Activated naive CD8-positive, alpha-beta T cell treated with anti-CD3 and anti-CD28 coated beads, Interleukin-2, amount 50 U/mL, for 16 hours (primary cell): ENCODE measurements at places on chromosomes 4 and X.

GRCh38 chr4:179626687-179627086, 2184.4 kb upstream of the AGA start:
- no peak for DNase-seq

DNA sequence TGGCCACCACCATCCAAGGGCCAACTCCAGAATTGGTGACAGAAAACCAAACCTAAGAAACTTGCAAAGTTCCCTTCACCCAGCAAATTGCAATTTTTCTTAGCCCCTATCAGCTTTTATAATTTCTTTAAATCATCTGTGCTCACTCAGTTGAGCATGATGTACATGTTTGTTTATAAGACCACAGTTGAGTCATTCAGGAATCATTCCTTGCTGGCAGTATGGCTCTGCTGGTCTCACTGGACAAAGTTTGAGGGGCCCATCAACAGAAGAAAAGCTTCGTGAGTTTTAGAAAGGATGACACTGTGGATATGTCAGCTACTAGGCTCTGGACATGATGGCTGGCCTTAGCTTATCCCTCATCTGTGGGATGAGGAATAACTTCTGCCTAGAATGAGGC, 4.0 kb downstream of the TRPC5 start:
- DNase-seq = no peak

DNA sequence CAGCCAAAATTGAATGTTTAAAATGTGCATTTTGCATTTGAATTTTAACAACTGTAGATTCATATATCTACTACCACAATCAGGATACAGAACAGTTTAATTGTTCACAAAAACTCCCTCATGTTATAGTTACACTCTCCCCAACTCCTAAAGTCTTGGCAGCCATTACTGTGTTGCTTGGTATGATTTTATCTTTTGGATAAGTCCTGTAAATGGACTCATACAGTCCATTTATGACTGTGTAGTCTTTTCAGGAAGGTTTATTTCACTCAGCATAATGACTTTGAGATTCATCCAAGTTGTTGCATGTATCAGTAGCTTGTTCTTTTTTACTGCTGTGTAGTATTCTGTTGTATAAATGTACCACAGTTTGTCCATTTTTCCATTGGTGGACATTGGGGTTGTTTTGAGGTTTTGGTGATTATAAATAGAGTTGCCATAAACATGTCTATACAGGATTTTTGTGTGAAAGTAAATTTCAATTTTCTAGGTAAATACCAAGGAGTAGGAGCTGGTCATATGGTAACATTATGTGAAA, 9.9 kb downstream of the FAM193A start:
- DNase-seq = no peak

GRCh38 chrX:148500423-148501385, at the start of gene AFF2:
Gene AFF2, plus strand, starts transcription at chrX:148500617. Its CDS starts 481 bp downstream, at chrX:148501098.
- no peak for DNase-seq

- no peak for DNase-seq
Observed at GRCh38 chr4:158201876-158202275, 8.4 kb upstream of the TMEM144 start.

DNA sequence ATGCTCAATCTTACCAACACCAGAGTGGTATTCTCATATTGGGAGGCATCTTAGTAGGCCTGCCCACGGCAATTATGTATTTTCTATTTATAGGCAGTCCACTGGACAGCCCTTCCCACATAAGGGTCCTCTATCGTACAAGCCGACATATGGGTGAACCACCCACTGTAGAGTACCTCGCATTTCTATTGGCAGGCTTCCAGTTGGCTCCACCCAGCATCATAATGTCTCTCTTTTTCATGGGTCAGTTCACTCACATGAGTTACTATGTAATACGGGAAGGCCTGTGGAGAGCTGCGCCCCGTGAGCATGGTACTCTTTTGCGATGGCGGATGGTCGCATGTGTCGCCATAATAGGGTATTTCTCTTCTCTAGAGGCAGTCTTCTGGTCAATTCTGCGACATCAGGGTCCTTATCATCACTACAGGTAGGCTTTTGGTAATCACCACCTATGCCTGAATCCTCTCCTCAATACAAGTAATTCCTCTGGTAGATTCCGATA, 29.4 kb upstream of the FOXR2 start:
- DNase-seq = no peak

GRCh38 chr4:138680989-138681604, 334.5 kb upstream of the NOCT start:
- DNase-seq = peak; percentile 44

DNA sequence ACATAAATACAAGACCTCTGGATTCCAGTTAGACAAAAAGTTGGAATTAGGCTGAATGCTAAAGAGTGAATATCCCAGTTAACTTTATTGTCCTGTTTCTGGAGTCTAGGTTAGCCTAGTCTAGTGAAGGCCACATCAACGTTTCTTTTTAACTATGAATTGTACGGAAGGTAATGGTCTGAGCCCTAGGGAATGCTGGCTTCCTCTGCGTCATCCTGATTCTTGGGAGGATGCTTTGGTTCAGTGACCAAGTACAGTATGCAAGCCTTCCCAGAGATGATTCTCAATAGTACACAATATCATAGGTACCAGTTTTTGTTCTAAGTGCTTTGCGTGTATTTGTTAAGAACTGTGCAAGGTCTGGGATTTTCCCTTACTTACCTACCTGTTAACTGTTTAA, 11.8 kb downstream of the DIAPH2 start:
- DNase-seq = no peak
